ENCODE measurements at places on chromosomes 3 and 15. TPM values are rescaled to one million over a fixed set of nuclear protein-coding genes. Genes with fewer than 3 reads are reported as not detected.

DNA sequence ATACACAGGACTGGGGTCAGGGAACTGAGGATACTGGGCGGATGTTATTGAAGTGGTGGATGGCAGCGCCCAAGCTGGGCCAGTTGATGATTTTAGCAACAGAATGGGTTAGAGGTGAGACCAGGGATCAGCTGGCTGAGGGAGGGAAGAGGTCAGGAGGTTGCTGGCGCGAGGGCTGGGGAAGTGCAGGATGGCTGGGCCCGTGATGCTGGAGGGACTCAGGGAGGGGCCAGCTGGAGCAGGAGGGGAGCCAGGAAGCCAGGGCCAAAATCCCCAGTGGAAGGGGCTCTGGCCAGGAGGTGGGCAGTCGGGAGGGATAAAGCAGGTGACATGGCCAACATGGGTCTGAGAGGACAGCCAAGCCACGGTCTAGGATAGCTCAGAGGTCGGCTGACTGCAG, 178.0 kb downstream of the NSMCE3 start:
- no peaks in the 10 kb centered on the region for H3K36me3 ChIP-seq
- peaks cover 27% of the 10 kb centered on the region for H3K4me1 ChIP-seq
- no peaks in the 10 kb centered on the region for H3K27me3 ChIP-seq

DNA sequence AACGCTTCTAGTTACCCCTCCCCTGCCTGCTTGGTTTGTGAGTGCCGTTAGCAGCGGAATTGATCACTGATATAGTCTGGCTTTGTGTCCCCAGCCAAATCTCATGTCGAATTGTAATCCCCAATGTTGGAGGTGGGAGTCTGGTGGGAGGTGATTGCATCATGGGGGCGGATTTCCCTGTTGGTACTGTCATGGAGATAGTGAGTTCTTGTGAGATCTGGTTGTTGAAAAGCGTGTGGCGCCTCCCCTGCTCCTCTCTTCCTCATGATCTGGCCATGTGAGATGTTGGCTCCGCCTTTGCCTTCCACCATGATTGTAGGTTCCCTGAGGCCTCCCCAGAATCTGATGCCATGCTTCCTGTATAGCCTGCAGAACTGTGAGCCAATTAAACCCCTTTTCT, 47.3 kb upstream of the PGPEP1L start:
- H3K27me3 ChIP-seq = peaks cover 24% of the 10 kb centered on the region
- no peak for DNase-seq
- no peaks in the 10 kb centered on the region for H3K36me3 ChIP-seq

DNA sequence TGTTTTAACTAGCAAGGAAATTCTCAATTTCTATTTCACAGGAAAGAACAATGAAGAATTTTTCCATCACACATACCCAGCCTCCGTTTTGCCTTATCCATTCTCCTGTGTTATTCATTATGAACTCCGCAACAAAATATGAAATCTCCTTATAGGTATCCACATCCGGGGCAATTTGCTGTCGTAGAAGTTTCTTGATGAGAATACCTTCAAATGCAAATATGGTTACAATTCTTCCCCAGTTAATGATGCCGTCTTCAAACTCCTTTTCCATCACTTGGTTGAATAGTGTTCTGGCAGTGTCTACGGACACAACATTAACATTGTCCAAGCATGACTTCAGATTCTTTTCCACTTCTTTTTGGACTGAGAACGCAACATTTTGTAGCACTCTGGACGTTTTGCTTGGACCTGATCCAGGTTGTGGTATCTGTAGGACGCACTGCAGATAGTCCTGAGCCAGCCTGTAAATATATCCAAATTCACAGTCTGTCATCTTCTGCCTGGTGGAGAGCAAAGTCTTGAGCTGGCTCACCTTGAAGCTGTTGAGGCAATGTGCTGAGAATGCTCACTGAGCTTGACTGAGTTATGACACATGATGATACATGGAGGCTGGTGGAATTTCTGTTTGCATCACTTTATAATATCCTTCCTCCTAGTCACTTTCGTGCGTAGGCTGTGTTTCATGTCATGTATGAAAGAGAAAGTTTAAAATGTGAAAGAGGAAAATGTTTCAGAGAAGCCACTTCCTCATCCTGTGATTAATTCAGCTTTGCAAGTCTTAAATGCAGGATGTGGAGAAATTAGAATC, at the start of gene BCL2A1:
Gene BCL2A1, minus strand, starts transcription at position 573 of the 811 bp plus-strand sequence. Its CDS starts 77 bp downstream, at position 496.
- no peaks in the 10 kb centered on the region for H3K27me3 ChIP-seq
- peak; percentile 75 for DNase-seq
- peaks cover 55% of the 10 kb centered on the region for H3K4me1 ChIP-seq
- H3K4me3 ChIP-seq = peak within 1 kb of the TSS; percentile 84

- no peak for DNase-seq
- H3K4me1 ChIP-seq = no peaks in the 10 kb centered on the region
- H3K27me3 ChIP-seq = no peaks in the 10 kb centered on the region
- no peaks in the 10 kb centered on the region for H3K36me3 ChIP-seq
- H3K4me3 ChIP-seq = no peak overlapping the region
Measured at GRCh38 chr15:23072633-23073032, 33.3 kb upstream of the TUBGCP5 start.

The UROC1 gene
- not detected for total RNA-seq

DNA sequence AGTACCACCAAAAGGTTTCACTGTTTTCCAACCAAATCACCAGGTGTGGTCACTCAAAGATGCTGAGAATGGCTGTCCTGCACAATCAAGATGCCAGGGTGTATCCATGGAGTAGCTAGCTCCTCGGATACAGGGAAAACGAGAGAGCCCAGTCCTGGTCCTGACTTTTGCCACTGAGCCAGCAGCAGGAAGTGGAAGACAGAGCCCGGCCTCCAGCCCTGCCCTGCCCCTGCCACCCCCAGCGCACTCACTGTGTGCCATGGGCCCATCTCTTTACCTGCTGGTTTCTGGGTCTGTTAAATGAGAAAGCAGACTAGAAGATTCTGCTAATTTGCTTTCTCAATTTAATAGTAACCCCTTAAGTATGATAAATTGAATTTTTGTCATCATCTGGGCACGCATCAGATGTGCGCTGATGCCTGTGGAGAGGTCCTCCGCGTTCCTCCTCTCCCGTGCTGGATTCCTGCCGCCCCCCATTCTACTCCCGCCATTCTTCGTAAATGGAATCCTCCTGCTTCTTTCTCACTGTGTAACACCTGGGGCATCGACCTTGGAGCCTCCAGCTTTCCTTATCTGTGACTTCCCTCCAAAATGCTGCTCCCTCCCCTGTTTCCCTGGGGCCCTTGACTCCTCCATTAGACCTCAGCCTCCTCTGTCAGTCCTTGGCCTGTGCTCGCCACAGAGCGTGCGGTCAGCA, 18.0 kb downstream of the TNFAIP8L3 start:
- H3K4me1 ChIP-seq = peaks cover 32% of the 10 kb centered on the region
- H3K4me3 ChIP-seq = peak overlapping the region; percentile 55
- peaks cover 3% of the 10 kb centered on the region for H3K36me3 ChIP-seq
- DNase-seq = peak; percentile 48
- H3K27ac ChIP-seq = peak overlapping the region; percentile 85

All from activated CD8-positive, alpha-beta memory T cell treated with anti-CD3 and anti-CD28 coated beads, Interleukin-2, amount 10 ng/mL, durations not matched to agents 7 days and 5 days (primary cell).